ENCODE measurements at places on chromosomes 1 and 21. TPM values are rescaled to one million over a fixed set of nuclear protein-coding genes. Genes with fewer than 3 reads are reported as not detected.

- DNase-seq: no peak
Observed at GRCh38 chr1:116825720-116826438, 71.6 kb downstream of the CD2 start.

GRCh38 chr1:22753481-22753971 lies 42.9 kb downstream of the EPHB2 start:
- DNase-seq: peak; percentile 82

DNA sequence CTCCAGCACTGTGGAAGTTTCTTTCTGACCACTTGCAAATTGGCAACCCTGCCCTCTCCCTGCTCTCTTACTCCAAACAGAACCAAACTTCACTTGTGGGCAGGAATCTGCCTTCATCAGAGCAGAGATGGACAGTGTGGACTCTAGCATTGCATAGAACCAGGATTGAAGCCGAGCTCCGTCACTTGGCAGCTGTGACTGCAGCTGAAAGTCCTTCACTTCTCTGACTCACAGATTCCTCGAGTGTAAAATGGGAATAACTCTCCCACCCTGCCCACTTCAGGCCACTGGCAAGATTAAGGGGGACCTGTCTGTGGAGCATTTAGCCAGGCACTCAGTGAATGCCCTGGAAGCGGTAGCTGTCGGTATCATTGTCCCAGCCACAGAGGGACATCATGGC lies 75.7 kb upstream of the ZBTB40 start:
- no peak for DNase-seq

Gene LYPD8
- not detected for total RNA-seq

GRCh38 chr1:55155522-55155921 lies 59.6 kb downstream of the USP24 start:
- DNase-seq: no peak

Gene TFF2
- not detected for total RNA-seq

Gene VASH2
- total RNA-seq: 0.90 TPM

DNA sequence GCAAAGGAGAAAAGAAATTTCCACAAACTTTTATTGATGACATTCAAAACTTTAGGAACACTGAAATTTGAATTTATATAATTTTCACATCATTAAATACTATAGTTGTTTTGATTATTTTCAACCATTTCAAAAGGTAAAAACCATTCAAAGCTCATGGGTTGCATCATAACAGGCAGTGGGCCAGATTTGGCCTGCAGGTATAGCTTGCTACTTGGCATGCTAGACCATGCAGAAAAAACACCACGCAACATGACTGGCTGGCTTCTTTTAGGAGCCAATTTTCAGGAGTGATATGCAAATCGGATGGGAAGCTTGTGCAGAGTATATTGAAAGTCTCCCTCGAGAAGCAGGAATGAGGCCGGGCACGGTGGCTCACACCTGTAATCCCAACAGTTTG lies 144.8 kb downstream of the GLUL start:
- DNase-seq: no peak

GRCh38 chr1:162632217-162632666 lies at the start of gene DDR2:
TSS of gene DDR2 (plus strand) at chr1:162632464. CDS start at chr1:162719064, 86,600 bp downstream.
- peak; percentile 96 for DNase-seq

GRCh38 chr1:177665935-177666334 lies 303.9 kb downstream of the SEC16B start:
- DNase-seq: no peak

Gene RGS1
- not detected for total RNA-seq

Gene RIPK4
- under 0.01 TPM for total RNA-seq

Gene SLFNL1
- under 0.01 TPM for total RNA-seq

DNA sequence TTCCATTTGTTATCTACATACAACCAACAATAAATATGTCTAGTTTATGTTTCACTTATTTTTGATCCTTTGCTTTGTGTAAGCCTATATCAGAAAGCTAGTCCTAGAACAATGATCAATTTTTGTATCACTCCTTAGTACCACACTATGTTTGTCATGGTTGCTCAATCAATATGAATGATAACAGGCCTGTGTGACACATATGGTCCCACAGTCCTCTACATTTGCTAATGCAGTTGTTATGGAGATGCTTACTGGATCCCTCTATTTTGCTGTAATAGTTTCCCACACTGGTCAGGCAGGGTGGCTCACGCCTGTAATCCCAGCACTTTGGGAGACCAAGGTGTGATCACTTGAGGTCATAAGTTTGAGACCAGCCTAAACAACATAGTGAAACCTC lies 59.1 kb downstream of the ERO1B start:
- DNase-seq: no peak

DNA sequence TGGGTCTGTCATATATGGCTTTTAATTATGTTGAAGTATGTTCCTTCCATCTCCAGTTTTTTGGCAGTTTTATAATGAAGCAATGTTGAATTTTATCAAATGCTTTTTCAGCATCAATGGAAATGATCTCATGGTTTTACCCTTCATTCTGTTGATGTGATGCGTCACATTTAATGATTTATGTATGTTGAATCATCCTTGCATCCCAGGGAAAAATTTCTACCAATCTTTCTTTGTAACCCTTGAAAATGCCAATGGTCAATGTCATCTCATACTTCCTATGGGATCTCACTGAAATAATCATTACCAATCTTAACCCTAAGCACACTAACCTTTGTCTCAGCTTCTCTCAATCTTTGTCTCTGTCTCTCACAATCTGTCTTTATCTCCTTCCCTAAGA lies 1004.0 kb downstream of the KCNT2 start:
- DNase-seq: peak; percentile 93

DNA sequence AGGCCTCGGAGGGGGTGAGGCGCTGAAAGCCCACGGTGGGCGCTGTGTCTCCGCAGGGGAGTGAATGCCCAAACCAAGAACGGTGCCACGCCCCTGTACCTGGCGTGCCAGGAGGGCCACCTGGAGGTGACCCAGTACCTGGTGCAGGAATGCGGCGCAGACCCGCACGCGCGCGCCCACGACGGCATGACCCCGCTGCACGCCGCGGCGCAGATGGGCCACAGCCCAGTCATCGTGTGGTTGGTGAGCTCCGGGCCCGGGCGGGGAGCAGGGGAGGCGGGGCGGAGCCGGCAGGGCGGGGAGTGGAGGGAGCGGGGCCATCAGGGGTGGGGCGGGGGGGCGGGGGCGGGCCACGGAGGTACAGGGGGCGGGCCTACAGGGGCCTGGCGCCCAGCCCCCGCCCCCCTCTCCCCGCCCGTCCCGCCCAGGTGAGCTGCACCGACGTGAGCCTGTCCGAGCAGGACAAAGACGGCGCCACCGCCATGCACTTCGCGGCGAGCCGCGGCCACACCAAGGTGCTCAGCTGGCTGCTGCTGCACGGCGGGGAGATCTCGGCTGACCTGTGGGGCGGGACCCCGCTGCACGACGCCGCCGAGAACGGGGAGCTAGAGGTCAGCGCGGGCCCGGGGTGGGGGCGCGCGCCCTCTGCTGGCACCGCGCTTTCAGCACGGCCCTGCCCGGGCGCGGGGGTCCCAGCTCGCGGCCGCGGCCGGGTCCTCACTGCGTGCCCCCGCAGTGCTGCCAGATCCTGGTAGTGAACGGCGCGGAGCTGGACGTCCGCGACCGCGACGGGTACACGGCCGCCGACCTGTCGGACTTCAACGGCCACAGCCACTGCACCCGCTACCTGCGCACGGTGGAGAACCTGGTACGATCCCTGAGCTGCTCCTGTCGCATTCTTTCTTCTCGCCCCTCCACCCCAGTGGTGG lies 15.9 kb downstream of the ESPN start:
- DNase-seq: peak; percentile 22

DNA sequence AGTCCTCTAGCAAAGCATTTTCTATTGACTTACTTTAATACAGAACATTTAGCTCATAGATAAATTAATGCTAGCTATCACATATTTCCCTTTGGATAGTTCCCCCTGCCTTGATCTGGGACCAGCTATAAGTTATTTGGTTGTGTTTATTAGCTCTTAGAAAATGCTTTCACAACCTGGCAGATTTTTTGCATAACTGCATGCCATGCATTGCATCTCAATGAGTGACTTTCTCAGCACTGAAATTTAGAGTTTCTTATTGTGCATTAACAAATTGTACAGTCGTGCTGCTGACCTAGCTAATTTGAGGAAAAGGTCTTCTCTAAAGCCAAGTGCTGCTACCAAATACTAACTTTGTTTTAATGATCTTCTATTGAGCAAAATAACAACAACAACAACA lies 164.8 kb downstream of the PLPPR5 start:
- DNase-seq: peak; percentile 18
